ENCODE measurements at places on chromosomes 16 and 17.

DNA sequence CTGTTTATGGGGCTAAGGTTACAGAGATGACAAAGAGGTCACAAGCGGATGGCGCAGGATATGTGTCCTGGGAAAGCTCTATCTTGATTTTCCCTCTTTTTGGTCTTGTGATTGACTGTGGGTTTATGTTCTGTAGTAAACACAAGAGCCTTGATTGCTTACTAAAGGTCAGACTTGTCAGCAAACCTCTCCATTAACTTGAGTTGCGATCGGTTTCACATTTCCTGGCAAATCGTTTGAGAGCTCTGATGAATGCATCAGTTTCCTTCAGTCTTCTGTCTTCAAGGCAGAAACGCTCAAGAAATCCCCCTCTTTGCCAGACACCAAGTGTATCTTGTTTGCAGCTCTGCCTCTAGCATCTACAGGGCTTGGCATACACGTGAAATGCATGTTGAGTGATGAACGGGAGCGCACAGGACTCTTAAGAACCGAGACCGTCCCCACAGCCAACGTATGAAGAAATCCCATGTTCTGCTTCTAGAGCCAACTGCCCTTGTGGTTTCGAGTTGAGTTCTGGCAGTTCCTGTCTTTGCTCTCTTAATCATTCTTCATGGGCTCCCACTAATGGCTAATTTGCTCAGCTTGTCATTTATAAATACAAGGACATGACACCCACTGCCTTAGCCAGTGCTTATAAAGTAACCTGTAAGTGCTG is 143.3 kb downstream of the PITPNC1 start:
- DNase-seq: no peak

GRCh38 chr16:14018851-14019250 is 52.3 kb upstream of the MRTFB start:
- no peak for DNase-seq

- no peak for DNase-seq
These were observed 54.1 kb downstream of the SOCS3 start for GRCh38 chr17:78305801-78306200.

GRCh38 chr17:5892921-5893675 is 177.1 kb upstream of the WSCD1 start:
- no peak for DNase-seq

GRCh38 chr17:75832652-75833400 is 11.4 kb downstream of the UNC13D start:
- DNase-seq: no peak

- no peak for DNase-seq
These were observed 60.4 kb upstream of the MRC2 start for GRCh38 chr17:62566996-62567578.

Data from COR-L47 (cell line).